ENCODE measurements at places on chromosomes 6 and 20. TPM values are rescaled to one million over a fixed set of nuclear protein-coding genes. Genes with fewer than 3 reads are reported as not detected.
A peak's percentile ranks its signal among the peaks of the same experiment; 100 is the strongest.

- no peak overlapping the region for H3K4me3 ChIP-seq
- DNase-seq = no peak
- peaks cover 3% of the 10 kb centered on the region for H3K27me3 ChIP-seq
- H3K4me1 ChIP-seq = peaks cover 14% of the 10 kb centered on the region
- H3K36me3 ChIP-seq = no peaks in the 10 kb centered on the region
These were observed 859 bp upstream of the BIRC7 start for GRCh38 chr20:63234693-63235398.

- H3K4me3 ChIP-seq = no peak overlapping the region
- no peaks in the 10 kb centered on the region for H3K4me1 ChIP-seq
- H3K36me3 ChIP-seq = no peaks in the 10 kb centered on the region
These were observed 831.0 kb downstream of the TFAP2A start for GRCh38 chr6:9583753-9584352.

Gene PCIF1
- 9.9 TPM for total RNA-seq

Gene GSTA2
- total RNA-seq = not detected

Gene LST1
- not detected for total RNA-seq

DNA sequence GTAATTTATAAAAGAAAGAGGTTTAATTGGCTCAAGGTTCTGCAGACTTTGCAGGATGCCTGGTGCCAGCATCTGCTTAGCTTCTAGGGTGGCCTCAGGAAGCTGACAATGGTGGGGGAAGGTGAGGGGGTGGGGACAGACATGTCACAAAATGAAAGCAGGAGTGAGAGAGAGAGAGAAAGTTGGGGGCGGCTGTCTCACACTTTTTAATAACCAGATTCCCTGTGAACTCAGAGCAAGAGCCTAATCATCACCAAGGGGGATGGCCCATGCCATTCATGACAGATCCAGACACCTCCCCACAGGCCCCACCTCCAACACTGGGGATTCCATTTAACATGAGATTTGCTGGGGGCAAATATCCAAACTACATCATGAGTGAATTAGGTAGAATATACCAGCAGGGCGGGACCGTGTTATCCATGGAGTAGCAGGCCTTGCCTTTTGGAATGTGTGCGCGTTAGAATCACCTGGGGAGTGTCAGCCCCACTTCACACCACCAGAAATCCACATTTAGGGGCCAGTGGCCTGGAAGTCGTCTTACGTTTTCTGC is 258.8 kb downstream of the CDH4 start:
- H3K4me3 ChIP-seq = no peak overlapping the region
- no peaks in the 10 kb centered on the region for H3K27me3 ChIP-seq
- H3K27ac ChIP-seq = no peak overlapping the region
- no peak for DNase-seq
- H3K36me3 ChIP-seq = no peaks in the 10 kb centered on the region

- H3K4me3 ChIP-seq = no peak overlapping the region
- H3K4me1 ChIP-seq = peaks cover 4% of the 10 kb centered on the region
- no peaks in the 10 kb centered on the region for H3K36me3 ChIP-seq
- no peak for DNase-seq
These were observed 4.9 kb upstream of the HMGA1 start for GRCh38 chr6:34231566-34232336.

GRCh38 chr6:167787896-167788562 is 38.7 kb upstream of the AFDN start:
- H3K27ac ChIP-seq = no peak overlapping the region
- no peak overlapping the region for H3K4me3 ChIP-seq
- H3K4me1 ChIP-seq = no peaks in the 10 kb centered on the region
- H3K27me3 ChIP-seq = no peaks in the 10 kb centered on the region
- no peaks in the 10 kb centered on the region for H3K36me3 ChIP-seq
- peak; percentile 3 for DNase-seq

GRCh38 chr6:33857932-33858475 is 54.2 kb upstream of the MLN start:
- H3K4me3 ChIP-seq = no peak overlapping the region
- H3K36me3 ChIP-seq = no peaks in the 10 kb centered on the region
- no peaks in the 10 kb centered on the region for H3K27me3 ChIP-seq

Gene HLA-G
- total RNA-seq = not detected

DNA sequence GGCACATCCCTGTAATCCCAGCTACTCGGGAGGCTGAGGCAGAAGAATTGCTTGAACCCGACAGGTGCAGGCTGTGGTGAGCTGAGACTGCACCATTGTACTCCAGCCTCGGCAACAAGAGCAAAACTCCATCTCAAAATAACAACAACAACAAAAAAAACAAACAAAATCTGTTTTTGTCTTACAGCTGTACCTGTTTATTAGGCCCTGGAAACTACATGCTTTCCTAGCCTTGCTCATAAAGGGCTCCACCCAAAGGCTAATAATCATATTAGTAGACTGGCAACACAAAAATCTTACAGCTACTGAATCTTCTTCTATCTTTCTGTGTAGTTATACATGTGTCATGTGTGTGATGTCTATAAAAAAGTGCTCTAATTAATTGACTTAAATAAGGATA is 503.9 kb upstream of the EYS start:
- no peak for DNase-seq
- no peaks in the 10 kb centered on the region for H3K27me3 ChIP-seq
- H3K4me1 ChIP-seq = no peaks in the 10 kb centered on the region
- H3K27ac ChIP-seq = no peak overlapping the region
- H3K36me3 ChIP-seq = no peaks in the 10 kb centered on the region

Gene FAM217A
- total RNA-seq = not detected

DNA sequence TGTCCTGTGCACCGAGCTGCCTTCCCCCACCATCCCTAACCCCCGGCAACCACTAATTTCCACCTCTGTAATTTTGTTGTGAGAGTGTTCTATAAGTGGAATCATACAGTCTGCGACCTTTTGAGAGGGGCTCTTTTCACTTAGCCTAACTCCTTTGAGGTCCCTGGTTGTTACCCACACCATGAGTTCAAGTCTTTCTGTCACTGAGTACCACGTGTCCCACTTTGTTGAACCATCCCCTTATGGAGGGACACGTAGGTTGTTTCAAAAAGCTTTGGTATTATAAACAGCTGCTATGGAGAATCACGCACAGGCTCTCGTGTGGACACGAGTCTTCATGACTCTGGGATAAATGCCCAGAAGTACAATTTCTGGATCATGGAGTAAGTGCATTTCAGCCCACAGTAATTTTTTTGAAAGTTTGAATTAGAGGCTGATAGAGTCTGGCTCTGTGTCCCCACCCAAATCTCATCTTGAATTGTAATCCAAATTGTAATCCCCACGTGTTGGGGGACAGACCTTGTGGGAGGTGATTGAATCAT is 9.5 kb downstream of the FAM209B start:
- no peak overlapping the region for H3K4me3 ChIP-seq
- no peaks in the 10 kb centered on the region for H3K36me3 ChIP-seq
- H3K27ac ChIP-seq = no peak overlapping the region

Gene VIP
- not detected for total RNA-seq

DNA sequence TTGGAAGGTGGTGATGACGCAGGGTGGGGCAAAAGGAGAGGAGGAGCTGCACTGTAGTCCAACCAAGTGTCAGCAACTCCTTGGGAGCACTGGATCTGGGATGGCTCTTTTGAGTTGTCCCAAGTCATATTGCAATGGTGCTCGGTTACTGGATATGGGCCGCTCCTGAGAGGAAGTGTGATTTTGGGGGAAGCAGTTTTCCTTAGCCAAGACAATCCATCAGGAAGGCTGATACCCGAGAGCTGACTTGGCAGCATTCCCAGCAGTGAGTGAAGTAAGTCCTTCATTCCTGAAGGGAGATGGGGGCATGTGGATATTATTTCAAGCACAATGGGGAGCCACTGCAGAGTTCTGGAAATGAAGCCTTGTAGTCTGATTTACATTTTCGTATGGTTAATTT is 354.1 kb downstream of the RFPL4B start:
- H3K4me3 ChIP-seq = no peak overlapping the region
- no peak overlapping the region for H3K27ac ChIP-seq
- peaks cover 2% of the 10 kb centered on the region for H3K4me1 ChIP-seq
- DNase-seq = peak; percentile 60
- no peaks in the 10 kb centered on the region for H3K27me3 ChIP-seq
- no peaks in the 10 kb centered on the region for H3K36me3 ChIP-seq

Gene MUC22
- not detected for total RNA-seq

Gene ACSS1
- 3.9 TPM for total RNA-seq

Gene SYNGAP1
- total RNA-seq = 7.3 TPM

Gene RIOK1
- total RNA-seq = 28.7 TPM

GRCh38 chr6:13172291-13172690 is 156.0 kb downstream of the TBC1D7 start:
- no peaks in the 10 kb centered on the region for H3K4me1 ChIP-seq
- no peak overlapping the region for H3K4me3 ChIP-seq
- H3K36me3 ChIP-seq = no peaks in the 10 kb centered on the region
- H3K27ac ChIP-seq = no peak overlapping the region
- no peak for DNase-seq
- no peaks in the 10 kb centered on the region for H3K27me3 ChIP-seq

GRCh38 chr6:145349950-145350510 is 385.3 kb downstream of the EPM2A start:
- H3K27me3 ChIP-seq = no peaks in the 10 kb centered on the region
- no peaks in the 10 kb centered on the region for H3K36me3 ChIP-seq
- H3K27ac ChIP-seq = no peak overlapping the region
- no peak overlapping the region for H3K4me3 ChIP-seq

- no peak for DNase-seq
- H3K36me3 ChIP-seq = no peaks in the 10 kb centered on the region
- H3K4me3 ChIP-seq = no peak overlapping the region
- peaks cover 43% of the 10 kb centered on the region for H3K27me3 ChIP-seq
These were observed 110.6 kb upstream of the SIRPA start for GRCh38 chr20:1784586-1784985.

DNA sequence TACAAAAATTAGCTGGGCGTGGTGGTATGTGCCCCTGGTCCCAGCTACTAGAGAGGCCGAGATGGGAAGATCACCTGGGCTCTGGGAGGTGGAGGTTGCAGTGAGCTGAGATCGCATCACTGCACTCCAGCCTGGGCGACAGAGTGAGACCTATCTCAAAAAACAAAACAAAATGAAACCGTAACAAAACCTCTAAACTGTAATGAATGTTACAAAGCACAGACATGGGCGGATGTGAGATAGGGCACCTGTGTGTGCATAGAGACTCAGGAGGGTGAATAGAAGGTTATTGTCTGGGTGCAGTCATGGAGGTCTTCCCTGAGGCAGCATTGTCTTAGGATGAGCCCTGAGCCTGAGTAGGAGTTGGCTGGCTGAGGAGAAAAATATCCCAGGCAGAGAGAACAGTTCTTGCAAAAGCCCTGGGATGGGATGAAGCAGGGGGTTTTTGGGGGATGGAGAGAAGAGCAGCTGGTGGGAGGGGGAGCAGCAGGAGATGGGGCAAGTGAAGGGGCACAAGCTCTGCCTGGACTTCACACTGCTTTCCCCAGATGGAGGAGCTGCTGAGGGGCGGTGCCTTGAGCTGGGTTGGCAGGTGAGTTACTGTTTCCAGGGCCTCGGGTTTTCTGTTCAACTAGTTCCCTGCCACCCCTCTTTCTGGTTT is 5.2 kb downstream of the BCAS4 start:
- H3K36me3 ChIP-seq = no peaks in the 10 kb centered on the region
- no peak overlapping the region for H3K27ac ChIP-seq
- H3K4me3 ChIP-seq = no peak overlapping the region

DNA sequence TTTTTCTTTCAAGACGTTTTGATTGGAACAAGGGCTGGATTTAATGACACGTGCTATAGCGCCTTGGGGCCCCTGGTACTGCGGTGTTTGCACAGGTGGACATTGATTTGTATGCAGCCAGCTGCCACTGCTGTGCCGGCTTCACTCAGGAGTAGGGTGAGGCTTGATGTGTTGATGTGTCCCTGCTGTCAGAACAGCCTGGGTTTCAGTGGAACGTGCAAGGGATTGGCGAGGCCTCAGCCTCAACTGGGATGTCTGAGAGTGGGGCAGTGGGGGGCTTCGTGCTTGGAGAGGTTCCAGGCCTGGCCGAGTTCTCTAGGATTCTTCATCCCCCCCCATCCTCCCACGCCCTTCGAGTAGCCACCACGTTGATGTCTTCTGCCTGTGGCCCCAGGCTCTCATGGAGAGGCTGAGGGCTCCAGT is 23.0 kb downstream of the PYGB start:
- no peak for DNase-seq
- no peak overlapping the region for H3K27ac ChIP-seq
- H3K36me3 ChIP-seq = peaks cover 17% of the 10 kb centered on the region
- no peak overlapping the region for H3K4me3 ChIP-seq

Gene CRISP2
- total RNA-seq = not detected

- peak overlapping the region; percentile 93 for H3K27ac ChIP-seq
- H3K4me1 ChIP-seq = peaks cover 5% of the 10 kb centered on the region
- H3K27me3 ChIP-seq = no peaks in the 10 kb centered on the region
These were observed 501 bp upstream of the ELOVL5 start for GRCh38 chr6:53349209-53349693.

DNA sequence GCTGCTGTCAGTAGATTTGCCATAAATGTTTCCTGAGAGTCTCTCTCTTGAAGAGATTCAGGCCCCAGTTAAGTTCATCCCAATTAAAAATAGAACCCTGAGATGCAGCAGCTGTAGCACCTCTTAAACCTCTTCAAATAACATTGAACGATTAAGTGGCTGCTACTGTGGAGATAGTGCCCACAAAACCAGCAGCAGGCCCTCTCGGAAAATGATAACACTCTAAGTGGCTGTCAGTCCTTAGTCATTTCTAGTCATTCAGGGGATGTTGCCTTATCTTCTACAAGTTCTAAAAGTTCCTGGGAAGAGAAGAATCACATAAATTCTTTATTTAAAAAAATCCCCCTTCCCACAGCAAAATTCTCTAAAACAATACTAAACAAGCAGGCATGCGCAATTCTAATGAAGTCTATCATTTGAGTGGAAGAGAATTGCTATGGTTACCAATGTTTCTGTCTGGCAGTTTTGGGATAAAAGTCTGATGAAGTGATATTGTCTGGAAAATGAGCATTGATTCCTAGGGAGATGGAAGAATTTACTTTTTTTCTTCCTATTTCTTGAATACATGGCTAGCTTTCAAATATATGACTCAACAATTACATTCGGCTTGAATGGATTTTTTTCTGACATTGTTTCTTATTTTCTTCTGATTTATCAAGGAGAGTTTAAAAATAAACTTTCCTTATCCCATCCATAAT is 131.9 kb downstream of the TRMT11 start:
- no peaks in the 10 kb centered on the region for H3K27me3 ChIP-seq
- no peak overlapping the region for H3K4me3 ChIP-seq
- no peaks in the 10 kb centered on the region for H3K4me1 ChIP-seq
- H3K36me3 ChIP-seq = no peaks in the 10 kb centered on the region
- no peak overlapping the region for H3K27ac ChIP-seq

DNA sequence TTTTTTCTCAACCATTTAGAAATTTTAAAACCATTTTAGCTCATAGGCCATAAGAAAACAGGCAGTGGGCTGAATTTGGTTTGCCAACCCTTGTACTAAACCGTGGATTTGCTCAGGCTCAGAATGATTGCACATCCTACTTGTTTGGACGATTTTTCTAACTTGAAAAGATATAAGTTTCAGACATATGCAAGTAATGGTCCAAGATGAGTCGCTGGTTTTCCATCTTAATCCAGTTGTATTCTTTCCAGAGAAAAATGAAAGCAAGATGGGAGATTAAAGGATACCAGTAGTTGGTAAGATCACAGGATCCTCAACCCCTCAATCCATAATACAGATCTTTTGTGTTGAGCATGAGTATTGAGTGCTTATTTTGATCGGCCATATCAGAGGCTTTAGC is 250.9 kb downstream of the TINAG start:
- H3K4me3 ChIP-seq = no peak overlapping the region
- H3K4me1 ChIP-seq = no peaks in the 10 kb centered on the region
- no peak for DNase-seq
- no peaks in the 10 kb centered on the region for H3K36me3 ChIP-seq
- no peaks in the 10 kb centered on the region for H3K27me3 ChIP-seq
- no peak overlapping the region for H3K27ac ChIP-seq

- no peak overlapping the region for H3K4me3 ChIP-seq
- H3K4me1 ChIP-seq = peaks cover 7% of the 10 kb centered on the region
- no peaks in the 10 kb centered on the region for H3K27me3 ChIP-seq
- H3K36me3 ChIP-seq = peaks cover 9% of the 10 kb centered on the region
These were observed 70.4 kb downstream of the ABHD12 start for GRCh38 chr20:25320035-25320800.

Data from fibroblast of lung (primary cell).